ENCODE measurements at places on chromosomes 4 and X.

GRCh38 chr4:123672987-123673386 is 276.4 kb downstream of the SPRY1 start:
- no peak for DNase-seq

GRCh38 chr4:55989766-55990165 is 41.0 kb downstream of the CEP135 start:
- DNase-seq = no peak

DNA sequence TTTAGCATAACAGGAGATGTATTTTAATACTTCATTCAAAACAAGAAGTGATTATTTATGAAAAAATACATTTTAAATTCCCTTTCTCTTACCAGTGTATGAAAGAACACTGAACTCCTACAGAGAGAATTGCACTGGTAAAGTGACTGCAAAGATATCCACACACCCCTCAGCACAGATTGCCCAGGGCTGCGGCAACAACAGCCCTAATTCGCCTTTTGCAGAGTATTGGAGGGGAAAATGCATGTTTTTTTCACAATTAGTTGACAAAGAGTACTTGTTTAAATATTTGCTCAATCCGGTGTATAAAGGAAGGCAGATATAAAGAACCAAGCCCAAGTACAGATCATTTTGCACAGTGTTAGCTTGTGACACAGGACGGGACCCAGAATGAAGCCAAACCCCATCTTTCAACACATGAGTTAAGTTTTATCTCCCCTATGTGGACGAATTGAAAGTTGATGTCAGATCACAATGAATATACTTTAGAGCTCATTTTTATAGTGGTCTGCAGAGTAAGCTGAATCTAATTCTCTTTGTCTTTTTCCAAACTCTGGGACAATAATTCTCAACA is 551.4 kb upstream of the IGFBP7 start:
- DNase-seq = no peak

DNA sequence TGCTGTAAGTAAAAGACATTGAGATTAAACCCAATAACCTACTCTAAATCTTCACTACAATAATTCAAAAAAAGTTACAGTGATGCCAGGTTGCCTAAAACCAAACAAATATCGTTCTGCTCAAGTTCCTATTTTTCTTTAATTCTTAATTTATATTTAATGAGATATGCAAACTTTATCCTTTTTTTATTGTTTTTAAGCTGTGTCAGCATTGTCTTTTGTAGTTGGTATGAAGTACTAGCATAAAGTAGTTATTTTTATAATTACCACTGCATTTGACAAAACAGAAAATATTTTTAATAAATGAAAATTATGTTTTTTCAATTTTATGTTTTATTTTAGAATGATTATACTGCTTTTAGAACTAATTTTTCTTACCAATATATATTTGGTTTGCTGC is 1431.1 kb upstream of the PCDH7 start:
- no peak for DNase-seq

DNA sequence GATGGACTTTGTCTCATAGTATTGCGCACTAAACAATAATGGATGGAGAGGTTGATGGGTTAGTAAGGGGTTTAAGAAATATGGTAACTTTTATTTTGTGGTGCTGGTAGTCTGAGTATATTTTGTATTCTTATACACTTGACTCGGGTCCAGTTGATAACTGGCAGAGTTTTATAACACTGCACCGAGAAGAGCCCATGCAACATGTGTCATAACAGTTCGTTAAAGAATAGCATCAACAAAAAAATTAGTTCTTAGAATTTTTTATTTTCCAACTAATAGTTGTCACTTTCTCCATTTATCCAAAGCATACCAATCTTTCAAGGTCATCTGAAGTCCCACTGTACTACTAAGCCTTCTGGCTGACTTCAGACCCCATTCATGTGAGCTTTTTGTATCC is 175.1 kb downstream of the SOWAHB start:
- no peak for DNase-seq

- DNase-seq = no peak
Observed at GRCh38 chr4:83272900-83273299, 11.7 kb downstream of the COQ2 start.

DNA sequence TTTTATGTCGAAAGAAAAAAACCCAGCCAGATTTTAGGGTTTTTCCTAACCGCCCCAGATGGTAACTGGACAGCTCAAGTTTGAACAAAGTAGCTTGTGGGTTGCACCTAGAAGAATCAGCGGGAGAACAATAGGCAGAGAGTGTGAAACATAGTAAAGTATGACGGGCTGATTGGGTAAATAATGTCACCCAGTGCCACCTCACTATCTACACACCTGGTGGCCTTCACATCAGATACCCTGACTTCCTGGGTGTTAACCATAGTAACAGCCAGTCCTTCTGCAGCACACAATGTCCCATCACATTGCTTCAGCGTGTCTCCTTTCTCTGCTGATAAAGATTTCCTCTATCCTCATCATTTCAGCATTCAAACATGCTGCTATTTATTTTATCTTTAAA is 159.1 kb upstream of the HS3ST1 start:
- DNase-seq = no peak

DNA sequence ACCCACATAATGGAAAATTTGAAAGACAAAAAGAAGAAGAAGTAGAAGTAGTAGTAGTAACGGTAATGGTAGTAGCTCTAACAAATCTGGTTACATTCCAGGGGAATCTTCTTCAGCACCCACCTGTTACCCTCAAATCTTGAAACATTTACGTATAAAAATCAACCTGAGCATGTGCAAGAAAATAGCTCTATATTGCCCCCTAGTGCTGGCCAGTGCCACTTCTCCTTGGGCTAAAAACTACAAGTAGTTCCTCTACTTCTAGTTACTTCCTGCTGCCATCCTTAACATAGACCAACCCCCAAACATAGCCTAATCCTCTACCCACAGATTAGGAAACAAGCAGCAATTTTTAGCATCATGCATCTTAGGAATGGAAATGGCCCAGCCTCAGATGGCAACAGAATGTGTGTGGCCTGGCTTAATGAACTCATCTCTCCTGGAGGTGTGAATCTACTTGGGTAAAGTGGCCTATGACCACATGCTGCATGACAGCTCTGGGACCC is 3.1 kb downstream of the PDGFC start:
- DNase-seq = no peak

DNA sequence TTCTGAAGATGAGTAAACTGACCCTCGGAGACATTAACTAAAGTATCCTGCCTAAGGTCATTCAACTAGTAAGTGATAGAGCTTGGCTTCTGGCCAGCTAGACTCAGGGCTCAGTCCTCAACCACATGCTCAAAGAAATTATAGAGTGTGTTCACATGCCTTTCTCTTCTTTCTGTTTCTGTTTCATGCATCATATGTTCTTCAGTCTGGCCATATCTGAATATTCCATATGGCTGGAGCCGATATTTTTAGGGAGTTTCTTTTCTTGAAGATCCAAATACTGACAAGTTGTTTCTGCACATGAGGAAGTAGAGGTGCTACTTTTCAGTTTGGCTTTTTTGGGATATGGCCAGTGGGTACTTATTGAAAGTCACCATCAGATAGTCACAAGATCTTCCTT is 44.9 kb downstream of the MMRN1 start:
- no peak for DNase-seq

DNA sequence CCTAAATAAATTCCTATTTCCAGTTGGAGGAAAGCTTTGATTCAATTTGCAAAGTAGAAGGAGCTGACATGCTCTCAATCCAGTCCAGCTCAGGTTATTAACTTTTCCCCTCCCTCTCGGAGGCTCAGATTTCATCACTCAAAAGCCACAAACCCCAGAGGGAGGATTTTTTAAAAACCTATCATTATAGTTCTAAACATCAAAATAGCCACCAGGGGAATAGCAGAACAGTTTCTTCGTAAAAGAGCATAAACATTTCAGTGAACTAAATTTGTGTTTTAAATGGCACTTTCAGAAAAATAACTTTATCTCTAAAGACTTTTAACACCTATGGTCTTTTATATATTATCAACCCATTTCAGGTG is 8.8 kb downstream of the GPRIN3 start:
- no peak for DNase-seq

DNA sequence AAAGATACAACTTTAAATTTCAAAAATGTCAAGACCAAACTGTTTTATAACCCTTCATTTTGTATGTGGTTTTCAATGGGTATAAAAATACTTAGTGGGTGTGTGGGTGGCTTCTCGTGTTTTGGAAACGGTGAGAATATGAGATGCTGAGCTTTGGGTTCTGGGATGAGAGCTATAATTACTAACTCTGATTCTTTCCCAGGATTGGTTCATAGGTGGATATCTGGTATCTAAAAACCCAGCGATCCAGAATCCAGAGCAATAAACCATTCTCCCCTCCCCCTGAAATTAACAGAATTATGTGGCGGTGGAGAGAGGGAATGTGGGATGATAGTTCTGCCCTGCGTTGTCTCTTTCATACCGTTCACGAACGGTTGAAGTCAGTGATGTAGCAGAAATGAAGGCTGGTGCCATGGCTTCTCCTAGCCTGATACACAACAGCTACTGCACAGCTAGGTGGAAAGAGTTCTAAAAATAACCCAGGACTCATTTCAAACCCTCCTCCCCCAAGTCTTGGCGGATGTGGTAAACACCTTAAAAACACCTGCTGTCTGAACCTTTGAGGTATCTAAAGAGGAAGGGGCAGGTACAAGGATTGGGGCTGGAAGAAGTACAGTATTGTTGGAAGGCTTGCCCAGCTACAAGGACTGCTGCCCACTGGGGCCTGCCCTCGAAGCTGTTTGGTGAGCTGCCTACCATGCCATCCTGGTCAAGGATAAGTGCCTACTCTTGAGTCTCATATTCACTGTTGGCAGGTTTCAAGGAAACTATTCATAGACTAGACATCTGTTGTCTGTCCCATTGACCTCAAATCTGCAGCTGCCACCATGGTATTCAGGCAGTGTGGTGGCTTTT is 44.5 kb downstream of the SEPTIN11 start:
- DNase-seq = no peak

- no peak for DNase-seq
Observed at GRCh38 chrX:150334981-150335380, 28.1 kb upstream of the MAMLD1 start.

DNA sequence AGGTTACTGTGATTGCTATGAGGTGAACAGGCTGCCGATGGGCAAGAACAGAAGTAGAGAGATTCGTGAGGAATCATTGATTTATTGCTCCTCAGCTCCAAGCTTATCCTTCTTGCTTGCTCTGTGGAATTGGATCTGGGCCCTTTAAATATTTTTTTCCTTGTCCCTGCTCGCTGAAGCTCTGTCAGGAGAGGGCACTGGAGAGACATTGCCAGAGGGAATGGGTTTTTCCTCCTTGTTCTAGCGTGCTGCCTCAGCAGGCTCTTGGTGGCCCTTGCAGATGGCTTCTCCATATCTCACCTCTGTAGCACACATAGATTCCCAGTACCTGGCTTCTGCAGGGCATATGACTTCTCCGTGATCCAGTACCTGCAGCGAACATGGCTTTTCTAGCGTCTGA is 67.4 kb downstream of the CNGA2 start:
- DNase-seq = no peak

GRCh38 chr4:158315706-158316105 is 105.4 kb downstream of the TMEM144 start:
- no peak for DNase-seq

DNA sequence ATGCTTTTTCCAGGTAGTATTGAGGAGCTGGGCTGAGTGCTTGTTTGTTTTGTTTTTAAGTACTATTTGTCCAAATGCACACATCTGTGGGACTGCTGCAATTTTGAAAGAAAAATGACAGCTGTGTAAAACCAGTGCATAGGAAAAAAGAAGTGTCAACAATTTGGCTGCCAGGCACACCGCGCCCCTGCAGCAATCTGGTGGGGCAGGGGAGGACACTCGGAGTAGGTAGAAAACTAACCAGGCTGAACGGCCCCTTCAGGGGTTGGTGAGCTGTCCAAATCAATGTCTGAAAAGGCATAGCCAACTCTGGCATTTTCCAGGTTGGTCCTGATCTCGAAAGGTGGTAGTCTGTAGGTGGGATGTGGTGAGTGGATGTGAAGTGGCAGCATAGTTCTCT is 1.1 kb downstream of the LDOC1 start:
- no peak for DNase-seq

DNA sequence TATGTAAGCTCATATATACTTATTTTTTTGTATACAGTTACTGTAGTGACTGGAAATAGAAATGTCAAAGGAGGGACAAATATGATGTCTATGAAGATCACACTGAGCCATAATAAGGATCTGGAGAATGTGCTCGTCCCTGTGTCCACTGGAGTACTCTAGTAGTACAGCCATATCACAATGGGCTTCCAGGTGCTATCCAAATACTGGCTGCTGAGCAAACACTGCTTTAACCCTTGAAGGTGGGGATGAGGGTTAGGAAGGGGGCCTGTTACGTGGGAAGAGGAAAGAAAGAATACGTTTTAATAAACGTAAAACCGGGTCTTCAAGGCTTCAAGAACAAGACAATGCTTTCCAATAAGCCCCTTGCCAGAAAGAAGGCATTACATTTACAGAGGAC is 29.8 kb upstream of the TMEM150C start:
- DNase-seq = no peak

DNA sequence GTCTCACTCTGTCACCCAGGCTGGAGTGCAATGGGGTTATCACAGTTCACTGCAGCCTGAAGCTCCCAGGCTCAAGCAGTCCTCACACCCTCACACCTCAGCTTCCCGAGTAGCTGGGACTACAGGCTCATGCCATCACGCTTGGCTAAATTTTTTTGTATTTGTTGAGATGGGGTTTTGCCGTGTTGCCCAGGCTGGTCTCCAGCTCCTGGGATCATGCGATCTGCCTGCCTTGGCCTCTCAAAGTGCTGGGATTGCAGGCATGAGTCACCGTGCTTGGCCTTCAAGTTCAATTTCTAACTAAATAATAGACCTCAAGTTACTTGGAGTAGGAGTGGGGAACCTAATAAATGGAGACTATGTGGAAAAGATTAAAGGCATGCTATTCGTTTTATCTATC is 48.9 kb downstream of the MND1 start:
- DNase-seq = no peak

DNA sequence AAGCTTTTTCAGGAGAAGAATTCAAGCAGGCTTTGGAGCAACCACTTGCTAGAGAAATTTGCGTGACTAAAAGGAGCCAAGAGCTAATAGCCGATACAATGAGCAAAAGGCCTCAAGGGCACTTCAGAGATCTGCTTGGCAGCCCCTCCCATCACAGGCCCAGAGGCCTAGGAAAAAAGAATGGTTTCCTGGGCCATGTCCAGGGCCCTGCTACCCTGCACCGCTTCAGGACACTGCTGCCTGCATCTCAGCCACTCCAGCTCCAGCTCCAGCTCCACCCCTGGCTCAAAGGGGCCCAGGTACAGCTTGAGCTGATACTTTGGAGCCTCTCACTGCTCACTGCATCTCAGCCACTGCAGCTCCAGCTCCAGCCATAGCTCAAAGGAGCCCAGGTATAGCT is 98.9 kb downstream of the FAM13A start:
- no peak for DNase-seq

GRCh38 chrX:21151051-21151450 is 223.2 kb upstream of the CNKSR2 start:
- no peak for DNase-seq
